ENCODE measurements at places on chromosomes 11 and 22.

DNA sequence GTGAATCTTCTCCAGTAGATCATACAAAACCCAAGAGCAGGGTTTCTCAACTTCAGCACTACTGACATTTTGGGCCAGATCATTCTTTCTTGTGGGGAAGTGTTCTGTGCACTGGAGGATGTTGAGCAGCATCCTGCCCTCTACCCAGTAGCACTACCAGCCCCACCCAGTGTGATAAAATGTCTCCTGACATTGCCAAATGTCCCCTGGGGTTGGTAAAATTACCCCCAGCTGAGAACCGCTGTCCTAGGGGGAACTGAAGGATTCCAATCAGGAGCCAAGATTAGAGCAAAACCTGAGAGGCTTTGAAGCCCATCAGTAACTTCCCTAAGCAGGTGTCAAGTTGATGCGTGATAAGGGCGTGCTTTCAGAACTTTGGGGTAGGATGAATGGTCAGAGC is 61.4 kb upstream of the YWHAH start:
- DNase-seq, result no peak

- peak; percentile 15 for DNase-seq
Observed at GRCh38 chr22:26656891-26657851, at the start of gene MIAT. MIAT (plus strand) TSS chr22:26657588.

GRCh38 chr22:50585238-50585637 is 2.6 kb upstream of the CHKB start:
- DNase-seq, result no peak

DNA sequence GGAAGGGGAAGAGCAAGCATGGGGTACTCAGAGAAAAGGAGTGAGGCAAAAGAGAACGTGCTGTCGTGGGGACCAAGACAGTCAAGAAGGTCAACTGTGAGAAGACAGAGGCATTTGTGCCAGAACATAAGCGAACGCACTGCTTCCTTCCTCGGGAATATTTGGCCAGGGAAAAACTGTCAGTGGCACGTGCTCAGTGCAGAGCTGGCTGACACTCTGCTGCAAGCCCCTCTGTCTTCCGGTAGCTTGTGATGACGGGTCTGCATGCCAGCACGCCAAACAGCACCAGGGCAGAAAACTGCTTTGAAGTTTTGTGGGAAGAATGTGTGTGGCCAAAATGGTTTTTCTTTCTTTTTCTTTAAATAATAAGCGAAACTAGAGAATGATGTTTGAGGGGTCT is 60.6 kb downstream of the SMCO4 start:
- no peak for DNase-seq

DNA sequence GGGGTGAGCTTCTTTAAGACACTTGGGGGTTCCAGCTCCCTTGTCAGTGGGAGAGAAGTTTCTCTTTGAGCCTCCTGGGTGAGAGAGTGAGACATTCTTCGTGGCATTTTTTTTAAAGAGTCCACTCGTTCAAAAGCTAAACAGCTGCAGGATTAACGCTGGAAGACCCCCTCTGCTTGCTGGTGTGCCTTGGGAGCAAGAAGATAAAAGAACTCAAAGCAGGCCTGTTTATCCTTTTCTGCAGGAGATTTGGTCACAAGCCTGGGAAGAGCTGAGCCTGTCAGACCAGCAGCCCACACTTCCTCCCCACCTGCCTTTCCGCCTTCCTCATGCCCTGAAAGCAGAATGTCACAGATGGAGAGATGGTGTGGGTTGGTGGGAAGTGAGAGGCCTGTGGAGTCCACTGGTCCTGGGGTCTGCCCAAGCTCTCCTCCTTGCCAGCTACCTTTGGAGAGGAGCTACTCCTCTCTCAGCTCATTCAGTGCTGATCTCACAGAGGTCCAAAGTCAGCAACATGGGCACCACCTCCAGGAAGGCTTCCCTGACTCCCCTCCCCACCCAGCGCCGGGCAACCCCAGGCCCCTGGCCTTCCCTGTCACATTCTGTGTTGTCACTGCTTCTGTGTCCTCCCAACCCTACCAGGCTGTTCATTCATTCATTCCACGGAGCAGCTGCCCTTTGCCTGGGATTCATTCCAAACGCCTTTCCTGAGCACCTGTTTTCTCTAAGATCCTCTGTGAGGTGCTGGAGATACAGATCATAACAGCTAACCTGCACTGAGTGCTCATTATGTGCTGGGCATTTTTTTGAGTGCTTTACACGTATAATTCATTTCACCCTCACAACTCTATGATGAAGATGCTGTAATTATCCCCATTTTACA is 6.7 kb downstream of the GDPD5 start:
- DNase-seq, result no peak

DNA sequence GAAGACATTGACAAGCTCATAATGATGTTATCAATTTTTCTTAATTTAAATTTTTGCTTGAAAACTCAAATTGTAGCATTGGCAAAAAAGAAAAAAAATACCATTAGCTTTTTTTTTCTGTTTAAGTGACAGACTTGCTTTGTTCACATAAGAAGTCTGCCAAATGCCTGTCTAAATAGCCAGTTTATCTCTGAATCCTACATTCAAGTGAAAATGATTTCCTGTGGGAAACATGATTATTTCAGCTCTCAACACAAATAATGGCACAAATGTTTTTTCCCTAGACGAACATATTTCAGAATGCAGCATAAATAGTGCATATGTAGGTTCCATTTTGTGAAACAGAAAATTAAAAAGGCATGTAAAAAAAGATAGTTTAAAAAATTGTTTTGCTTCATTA is 23.5 kb downstream of the TYR start:
- DNase-seq, result no peak

- no peak for DNase-seq
Observed at GRCh38 chr22:36520423-36520822, 8.5 kb downstream of the EIF3D start.

DNA sequence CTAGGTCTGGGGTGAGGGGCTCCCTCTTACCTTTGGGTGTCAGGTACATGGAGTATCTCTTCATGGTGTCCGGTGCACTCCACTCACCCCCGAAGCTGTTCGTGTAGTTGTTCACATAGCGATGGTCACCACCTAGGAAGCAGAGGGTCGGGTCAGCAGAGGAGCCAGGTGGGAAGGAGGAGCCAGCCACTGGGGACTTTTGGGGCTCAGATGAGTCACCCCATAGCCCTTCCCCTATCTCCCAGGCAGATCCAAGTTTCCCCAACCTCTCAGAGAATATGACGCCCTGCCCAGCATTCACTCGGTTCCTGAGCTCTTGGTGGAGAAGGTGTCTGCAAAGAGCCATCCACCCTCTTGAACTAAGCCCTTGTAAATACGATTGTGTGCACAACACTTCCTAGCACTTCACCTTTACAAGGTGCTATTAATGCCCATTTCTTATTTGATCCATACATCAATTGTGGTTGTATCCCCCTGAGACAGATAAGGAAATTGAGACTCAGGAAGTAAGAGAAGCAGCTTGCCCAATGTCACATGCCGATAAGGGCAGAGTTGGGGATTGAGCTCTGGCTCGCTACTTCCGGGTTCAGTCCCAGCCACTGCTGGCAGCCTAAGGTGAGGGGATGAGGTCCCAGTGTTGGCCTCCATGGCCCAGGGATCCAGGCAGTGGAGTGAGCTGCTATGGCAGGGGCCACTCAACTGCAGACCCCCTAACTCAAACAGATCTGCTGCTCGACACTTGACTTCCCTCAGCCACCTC is 14.8 kb downstream of the TRIM29 start:
- no peak for DNase-seq

DNA sequence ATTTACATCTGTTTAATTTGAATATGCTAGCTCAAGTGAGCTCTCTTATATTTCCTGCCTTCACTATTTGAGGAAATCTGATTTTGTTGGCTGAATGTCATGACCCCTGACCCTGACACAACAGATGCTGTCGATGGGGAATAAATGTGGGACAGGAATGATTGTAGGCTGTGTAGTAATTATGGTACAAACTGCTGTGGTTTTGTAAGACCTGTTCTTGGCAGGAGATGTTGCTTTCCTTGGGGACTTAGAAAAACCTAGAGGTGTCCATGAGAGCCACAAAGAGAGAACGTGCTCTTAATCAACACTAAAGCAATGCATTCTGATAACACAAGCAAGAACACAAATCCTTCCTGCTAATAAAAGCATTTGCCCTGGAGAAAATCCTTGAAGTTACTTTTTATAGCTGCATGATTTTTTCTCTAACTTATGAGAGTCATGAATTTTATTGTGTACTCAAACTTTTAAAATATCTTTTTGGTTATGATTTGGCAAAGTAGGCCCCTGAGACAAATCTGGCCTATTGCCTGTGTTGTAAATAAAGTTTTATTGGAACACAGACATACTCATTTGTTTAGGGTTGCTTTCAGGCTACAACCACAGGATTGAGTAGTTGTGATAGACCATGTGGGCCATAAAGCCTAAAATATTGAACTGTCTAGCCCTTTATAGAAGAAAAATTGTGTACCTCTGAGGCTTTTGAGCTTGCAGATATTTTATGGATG is 90.2 kb downstream of the DDX10 start:
- DNase-seq, result no peak

DNA sequence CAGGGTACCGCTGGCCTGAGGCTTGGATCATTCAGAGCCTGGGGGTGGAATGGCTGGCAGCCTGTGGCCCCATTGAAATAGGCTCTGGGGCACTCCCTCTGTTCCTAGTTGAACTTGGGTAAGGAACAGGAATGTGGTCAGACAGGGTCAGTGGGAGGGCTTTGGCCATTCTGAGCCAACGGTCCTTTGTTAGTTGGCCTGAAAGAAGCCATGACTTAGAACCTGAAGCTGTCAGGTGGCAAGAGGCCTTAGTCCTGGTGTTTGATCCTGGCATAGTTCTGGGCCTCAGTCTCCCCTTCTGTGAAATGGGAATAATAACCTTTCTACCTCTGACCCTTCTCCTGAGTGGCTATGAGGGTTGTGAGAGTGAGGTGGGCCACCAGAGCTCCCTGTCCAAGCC is 8.3 kb downstream of the PGAP2 start:
- DNase-seq, result no peak

- no peak for DNase-seq
Observed at GRCh38 chr11:76859708-76860227, 950 bp upstream of the ACER3 start.

DNA sequence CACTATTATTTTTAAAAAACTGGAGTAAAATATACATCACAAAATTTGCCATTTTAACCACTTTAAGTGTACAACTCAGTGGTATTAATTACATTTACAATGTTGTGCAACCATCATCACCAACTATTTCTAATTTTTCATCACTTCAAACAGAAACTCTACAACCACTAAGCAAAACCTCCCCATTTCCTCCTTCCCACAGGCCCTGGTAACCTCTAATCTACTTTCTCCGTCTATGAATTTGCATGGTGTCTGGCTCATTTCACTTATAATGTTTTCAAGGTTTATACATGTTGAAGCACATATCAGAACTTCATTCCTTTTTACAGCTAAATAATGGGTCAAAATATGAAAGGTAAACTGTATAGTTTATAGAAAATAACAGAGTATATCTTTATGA is 24.4 kb downstream of the DDI1 start:
- no peak for DNase-seq

DNA sequence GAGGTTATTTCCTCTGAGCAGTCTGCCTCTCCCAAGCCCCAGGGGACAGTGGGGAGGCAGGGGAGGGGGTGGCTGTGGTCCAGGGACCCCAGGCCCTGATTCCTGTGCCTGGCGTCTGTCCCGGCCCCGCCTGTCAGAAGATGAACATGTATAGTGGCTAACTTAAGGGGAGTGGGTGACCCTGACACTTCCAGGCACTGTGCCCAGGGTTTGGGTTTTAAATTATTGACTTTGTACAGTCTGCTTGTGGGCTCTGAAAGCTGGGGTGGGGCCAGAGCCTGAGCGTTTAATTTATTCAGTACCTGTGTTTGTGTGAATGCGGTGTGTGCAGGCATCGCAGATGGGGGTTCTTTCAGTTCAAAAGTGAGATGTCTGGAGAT is 3.1 kb downstream of the PIM3 start:
- no peak for DNase-seq

DNA sequence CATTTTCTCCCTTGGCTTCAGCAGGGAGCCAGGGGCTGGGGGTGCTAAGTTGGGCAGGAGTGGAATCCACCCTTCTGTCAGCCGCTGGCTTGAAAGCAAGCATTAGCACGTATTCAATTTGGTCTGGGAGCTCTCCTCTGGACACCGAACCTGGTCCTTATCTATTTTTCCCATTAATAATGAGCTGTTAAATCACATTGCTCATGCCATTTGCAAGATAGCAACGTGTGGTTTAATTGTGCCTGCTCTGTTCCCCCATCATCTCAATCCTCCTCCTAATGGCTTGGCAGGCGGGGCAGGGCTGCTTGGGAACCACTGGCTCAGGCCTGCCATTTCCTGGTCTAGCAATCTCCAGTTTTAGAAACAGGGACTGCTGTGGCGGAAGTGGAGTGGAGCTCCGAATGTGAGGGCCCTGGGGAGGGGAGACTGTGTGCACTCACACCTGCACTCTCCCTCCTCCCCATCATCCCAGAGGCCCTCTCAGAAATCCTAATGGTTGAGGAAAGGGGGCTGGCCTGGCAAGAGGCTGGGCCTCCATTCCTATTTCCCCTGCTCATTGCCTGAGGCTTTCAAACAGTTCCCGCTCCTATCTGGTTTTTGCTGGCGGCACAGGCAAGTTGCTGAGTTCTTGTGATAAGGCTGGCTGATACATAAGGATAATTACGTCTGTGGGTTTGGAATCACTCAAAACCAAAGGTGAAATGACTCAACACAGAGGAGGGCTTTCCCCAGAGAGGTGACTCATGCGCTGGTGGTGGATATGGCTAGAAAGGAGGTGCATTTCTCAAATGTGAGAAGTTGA is 201.2 kb upstream of the E2F8 start:
- DNase-seq, result no peak

GRCh38 chr11:76654298-76654851 is 16.2 kb downstream of the LRRC32 start:
- DNase-seq, result no peak

GRCh38 chr22:43277091-43277490 is 66.1 kb downstream of the SCUBE1 start:
- no peak for DNase-seq

DNA sequence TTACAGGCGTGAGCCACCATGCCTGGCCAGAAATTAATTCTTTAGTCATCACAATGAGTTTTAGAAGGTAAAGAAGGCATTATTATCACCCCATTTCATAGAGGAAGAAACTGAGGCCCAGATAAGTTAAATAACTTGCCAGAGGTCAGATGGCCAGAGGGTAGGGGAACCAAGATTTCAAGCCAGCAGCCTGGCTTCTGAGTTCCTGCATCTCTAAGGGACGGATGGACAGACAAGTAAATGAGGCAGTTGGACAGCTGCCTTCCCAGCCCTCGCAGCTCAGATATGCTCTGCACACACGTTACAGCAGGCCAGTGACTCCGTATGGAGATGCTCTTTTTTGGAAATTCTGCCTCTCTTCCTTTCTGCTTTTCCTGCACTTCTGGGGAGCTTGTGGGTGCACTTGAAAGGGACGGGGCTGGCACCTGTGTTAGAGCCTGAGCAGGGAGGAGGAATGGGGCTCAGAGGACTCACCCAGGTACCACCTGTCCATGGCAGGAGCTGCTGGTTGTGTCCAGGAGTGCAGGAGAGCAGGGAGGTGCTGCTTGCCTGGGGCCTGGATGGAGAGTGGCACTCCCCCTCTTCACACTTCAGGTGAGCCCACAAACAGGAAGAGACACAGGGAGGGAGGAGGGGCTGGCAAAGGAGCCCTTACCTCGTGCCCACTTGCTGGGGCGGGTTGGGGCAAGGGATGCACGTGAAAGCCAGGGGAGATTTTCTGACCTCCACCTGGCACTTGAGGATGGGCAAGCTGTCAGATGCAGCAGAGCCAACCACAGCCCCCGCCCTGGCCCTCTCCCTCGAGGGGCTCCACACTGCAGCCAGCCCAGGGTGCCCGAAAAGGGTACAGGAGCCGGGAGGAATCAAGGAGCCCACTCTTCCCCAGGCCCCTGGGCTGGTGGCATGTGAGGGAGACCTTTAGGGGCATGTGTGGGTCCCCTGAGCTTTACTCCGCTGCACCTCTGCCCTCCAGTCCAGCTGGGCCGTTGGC is 3.3 kb upstream of the FXYD2 start:
- no peak for DNase-seq

GRCh38 chr11:79243422-79244210 is 197.2 kb downstream of the TENM4 start:
- no peak for DNase-seq

Measured in activated naive CD4-positive, alpha-beta T cell (primary cell).